ENCODE measurements at places on chromosomes 5 and 9.

DNA sequence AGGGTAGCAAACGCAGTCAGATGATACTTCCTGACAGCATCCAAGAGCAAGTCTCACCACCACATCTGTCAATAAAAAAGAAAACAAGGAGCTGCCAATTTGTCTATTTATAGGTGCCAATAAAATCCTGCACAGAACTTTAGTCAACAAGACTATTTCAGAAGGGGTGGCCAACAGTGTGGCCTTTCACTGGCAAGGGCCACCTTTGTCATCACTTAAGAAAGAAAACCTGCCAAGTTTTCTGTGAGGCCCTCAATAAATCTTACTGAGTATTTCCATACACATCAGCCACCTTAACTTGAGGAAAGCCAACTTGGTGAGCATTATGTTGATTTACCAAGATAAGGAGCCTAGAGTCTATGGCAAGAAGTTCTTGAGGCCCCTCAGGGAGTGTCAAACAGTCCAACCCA is 312.3 kb downstream of the ENC1 start:
- no peak for DNase-seq

DNA sequence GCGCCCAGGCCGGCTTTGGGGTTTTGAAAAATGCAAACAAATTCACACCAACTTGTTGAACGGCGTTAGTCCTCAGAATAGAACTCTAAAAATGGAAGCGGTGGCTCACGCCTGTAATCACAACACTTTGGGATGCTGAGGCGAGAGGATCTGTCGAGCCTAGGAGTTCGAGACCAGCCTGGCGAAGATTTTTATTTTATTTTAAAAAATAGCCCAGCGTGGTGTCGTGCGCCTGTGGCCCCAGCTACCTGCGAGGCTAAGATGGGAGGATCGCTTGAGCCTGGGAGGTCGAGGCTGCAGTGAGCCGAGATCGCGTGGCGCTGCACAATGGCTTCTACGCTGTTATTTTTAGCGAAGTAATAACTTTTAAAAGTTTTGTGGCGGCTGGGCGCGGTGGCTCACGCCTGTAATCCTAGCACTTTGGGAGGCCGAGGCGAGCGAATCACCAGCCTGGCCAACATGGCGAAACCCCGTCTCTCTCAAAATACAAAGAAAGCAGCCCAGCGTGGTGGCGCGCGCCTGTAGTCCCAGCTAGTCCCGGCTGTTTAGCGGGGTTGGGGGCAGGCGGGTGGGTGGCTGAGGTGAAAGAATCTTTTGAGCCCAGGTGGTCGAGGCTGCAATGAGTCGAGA is 694 bp upstream of the PLIN2 start:
- DNase-seq = peak; percentile 43

DNA sequence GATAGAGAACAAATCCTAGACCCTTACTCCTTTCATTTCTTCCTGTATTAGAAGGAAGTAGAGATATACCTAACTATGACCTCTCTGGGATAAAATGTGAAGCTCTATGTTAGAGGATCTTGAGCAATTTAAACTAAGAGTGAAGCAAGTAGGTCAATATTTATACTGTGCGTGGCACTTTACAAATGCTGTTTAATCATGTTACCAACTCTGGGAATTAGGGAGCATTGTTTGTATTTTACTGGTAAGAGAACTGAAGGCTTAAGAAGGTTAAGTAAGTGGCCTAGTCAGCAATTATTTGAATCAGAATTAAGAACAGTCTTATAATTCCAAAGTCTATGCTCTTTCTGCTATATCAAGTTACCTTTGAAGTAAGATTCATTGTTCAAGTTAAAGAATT is 12.0 kb downstream of the TNC start:
- DNase-seq = no peak

DNA sequence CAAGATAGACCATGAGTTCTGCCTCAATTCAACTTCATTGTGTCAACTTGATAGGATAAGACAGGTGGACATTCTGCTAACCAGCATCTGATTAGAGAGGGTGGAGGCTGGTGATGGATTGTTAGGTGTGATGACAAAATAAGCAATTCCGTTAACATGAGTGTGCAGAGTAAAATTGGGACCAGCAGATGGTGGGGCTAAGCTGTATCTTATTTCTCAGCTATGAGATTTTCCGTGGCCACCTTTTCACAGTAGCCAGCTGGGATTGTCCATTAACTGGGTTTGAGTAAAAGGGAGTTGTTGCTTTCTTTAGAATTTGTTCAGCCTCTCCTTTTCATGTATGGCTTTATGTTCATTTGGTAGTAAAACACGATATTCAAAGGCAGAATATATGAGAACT is 28.8 kb upstream of the TAL2 start:
- no peak for DNase-seq

GRCh38 chr5:52776116-52776515 is 11.6 kb upstream of the ITGA1 start:
- no peak for DNase-seq

GRCh38 chr5:42930934-42931333 is 109.2 kb downstream of the ANXA2R start:
- DNase-seq = no peak

GRCh38 chr5:68396722-68397121 is 181.2 kb downstream of the PIK3R1 start:
- DNase-seq = no peak

DNA sequence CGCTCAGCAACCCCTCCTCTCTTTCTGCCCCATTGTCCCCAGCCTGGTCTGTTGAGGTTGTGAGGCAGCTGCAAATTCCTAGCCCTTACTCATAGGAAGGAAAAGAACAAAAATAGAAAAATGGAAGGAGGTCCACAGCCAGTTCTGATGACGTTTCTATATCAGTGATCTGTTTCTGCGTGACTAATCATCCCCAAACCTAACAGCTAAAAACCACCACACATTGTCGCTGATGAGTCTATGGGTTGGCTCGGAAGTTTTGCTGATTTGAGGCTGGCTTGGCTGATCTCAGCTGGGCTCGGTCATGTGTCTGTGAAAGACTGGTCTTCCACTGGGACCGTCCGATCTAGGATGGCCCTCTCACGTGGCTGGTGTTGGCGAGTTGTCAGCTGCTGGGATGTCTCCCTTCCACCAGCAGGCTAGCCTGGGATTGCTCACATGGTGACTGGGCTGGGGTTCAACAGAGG is 200.6 kb upstream of the ZNF618 start:
- DNase-seq = no peak

GRCh38 chr5:31770132-31770720 is 131.3 kb downstream of the PDZD2 start:
- no peak for DNase-seq

DNA sequence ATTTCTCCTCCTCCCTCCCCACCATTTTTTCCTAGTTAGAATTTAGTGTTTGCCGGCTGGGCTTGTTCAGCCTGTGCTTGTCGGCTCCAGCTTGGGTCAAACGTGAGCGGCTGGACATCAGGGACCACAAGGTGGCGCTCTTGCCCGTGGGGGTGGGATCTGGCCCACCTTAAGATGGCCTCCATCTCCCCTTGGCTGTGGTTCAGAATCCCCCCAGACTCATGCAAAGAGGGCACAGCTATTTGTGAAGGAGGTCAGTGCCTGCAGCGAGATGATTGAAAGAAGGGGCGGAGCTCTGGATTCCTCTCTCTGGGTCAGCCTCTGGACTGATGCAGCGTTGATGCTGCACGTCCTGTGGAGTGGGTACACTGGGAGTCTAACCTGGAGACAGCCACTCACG is 283.3 kb upstream of the TUT7 start:
- DNase-seq = peak; percentile 4

DNA sequence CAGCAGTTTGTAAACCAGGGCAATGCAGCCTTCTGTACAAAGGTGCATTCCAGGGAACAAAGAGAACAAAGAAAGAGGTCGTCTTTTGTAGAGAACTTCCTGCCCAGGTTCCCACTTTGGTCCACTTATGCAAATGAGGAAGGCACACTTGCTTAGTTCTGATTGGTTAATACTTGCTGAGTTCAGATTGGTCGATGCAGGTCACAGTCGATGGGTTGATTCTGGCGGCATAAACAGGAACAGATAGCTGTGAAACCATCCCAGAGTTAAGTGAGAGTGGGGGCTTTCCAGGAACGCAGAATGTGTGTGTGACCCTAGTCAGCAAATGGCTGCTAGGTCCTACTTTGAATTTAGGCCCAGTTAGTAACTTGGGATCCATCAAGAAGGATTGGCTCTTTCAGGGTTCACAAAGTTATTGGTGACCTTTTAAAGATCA is 1.8 kb upstream of the ADAMTS13 start:
- DNase-seq = no peak

- DNase-seq = no peak
Observed at GRCh38 chr9:87569008-87569509, 71.4 kb downstream of the DAPK1 start.

DNA sequence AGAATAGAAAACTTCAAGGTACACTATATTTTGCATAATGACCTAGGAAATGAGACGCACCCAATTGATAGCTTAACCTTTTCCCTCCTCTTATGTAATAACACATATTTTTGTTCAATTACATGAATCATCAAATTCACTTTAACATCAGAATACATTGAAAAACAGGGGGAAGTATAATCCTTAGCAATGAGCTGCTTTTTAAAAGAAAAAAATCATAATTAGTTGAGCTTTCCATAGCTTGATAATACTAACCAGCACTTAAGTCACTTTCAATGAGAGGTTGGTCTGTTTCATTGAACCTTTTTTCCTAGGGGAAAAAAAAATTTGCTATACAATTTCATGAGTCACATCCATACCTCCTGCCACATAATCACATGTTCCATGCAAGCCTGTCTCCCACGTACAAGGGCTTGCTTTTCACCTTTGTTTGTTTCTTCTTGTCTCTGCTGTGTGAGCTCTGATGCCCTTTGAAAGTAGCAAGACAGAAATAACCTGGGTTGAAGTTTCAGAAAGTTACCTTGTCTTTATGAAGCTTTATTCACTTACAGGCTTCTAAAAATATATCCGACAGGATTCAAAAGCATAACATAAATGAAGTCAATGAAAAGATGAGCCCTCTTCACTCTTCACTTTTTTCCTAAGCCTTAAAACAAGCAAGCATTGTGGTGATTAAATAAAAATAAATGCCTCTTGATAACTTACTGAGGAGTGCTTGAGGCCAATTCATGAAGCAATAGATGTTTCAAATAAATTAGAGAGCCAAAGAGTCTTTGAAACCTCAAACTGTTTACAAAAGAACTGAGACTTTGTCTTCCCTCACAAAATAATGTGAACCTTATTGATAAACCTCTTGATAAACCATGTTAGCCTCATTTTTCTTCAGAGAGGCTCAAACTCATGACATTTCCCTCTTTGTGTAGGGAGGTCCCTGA is 108.5 kb downstream of the FEM1C start:
- DNase-seq = no peak

DNA sequence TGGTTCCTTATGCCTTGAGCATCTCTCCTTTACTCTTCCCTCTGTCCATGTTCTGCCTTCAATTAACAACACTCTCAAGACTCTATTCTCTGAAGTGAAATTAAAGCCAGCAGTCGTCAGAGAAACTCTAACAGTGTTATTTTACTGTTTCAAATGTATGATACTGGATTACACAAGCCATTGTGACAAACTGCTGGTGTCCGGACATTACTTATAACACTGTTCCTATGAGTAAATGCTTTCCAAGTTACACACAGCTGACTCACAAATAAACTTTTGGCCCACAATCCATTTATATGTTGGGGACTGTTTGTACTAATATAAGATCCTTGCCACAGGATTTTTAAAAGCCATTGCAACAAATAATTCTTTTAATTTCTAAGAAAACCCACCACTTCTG is 63.2 kb upstream of the GHR start:
- DNase-seq = no peak

DNA sequence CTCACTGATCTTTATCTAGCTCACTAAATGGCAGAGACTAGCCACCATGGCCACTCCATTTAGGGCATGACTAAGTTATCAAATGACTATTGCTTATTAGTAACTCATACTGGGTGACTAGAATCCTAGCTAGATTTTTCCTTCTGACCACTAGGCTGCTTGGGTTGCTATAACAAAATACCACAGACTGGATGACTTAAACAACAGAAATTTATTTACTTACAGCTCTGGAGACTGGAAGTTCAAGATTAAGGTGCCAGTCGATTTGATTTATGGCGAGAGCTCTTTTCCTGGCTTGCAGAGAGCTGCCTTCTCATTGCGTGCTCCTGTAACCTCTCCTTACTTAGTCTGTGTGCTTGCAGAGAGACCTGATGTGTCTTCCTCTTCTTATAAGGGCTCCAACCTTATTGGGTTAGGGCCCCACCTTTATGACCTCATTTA is 55.0 kb upstream of the APC start:
- no peak for DNase-seq

- no peak for DNase-seq
Observed at GRCh38 chr5:115433918-115434317, 110.7 kb downstream of the FEM1C start.

GRCh38 chr5:127585661-127586060 is 63.2 kb upstream of the CTXN3 start:
- no peak for DNase-seq

DNA sequence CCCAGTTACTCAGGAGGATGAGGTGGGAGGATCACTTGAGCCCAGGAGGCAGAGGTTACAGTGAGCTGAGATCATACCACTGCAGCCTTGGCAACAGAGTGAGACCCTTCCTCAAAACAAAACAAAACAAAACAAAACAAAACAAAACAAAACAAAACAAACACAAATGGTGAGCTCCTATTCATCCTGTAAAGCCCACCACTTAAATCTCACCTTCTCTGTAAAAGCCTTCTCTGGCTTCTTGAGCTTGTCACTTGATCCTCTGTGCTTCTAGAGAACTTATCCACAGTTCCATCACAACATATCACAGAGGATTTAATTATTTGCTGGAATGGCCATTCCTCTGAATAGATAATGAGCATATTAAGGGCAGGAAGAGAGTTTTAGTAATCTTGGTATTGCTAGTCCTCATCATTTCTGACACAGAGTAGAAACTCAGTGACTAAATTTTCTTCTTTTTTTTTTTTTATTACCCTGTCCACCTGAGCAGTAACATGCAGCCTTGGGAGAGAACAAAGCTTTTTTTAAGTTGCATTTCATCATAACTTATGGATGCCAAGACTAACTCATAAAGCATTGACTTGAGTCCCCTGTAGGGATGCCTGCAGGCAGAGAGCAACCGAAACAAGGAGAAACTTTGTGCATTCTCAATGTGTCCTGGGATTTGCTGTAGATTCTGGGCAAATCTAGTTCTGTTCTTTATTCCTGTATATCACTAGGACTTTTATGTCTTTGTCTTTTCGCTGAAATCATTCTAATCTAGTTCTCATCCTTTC is 13.0 kb upstream of the HSPA9 start:
- DNase-seq = no peak

- no peak for DNase-seq
Observed at GRCh38 chr5:155700333-155700732, 626.6 kb upstream of the SGCD start.

DNA sequence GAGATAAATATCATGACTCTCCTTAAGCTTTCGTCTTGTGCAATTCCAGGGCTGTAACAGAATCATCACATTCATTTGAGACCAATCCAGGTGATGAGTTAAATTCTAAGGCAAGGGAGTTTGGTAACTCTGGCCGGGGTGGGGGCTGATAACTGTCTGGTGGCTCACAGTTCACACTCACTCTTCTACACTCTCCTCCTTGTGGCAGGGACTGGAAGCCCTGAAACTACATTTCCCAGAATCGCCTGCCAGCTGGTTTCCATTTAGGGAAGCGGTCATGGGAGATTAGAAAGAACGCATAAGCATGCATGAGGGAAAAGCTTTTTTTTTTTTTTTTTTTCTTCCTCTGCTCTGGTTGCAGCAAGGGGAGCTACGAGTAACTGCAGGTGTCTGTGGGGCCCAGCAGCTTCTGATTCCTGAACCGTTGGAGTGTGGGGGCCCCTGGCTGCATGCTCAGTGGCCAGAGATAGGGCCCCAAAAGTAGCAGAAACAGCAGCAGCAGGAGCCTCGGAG is 154.8 kb upstream of the TBC1D2 start:
- no peak for DNase-seq

GRCh38 chr9:109770101-109770500 is 9.9 kb upstream of the PALM2AKAP2 start:
- no peak for DNase-seq

All from amygdala (tissue), 56 donors.